ENCODE measurements at places on chromosomes 16 and 17.
A peak's percentile ranks its signal among the peaks of the same experiment; 100 is the strongest.

- no peaks in the 10 kb centered on the region for H3K27me3 ChIP-seq
- H3K36me3 ChIP-seq, result no peaks in the 10 kb centered on the region
- H3K27ac ChIP-seq, result peak overlapping the region; percentile 79
- peak; percentile 62 for DNase-seq
Measured at GRCh38 chr17:1078831-1079561, 82.1 kb downstream of the TIMM22 start.

DNA sequence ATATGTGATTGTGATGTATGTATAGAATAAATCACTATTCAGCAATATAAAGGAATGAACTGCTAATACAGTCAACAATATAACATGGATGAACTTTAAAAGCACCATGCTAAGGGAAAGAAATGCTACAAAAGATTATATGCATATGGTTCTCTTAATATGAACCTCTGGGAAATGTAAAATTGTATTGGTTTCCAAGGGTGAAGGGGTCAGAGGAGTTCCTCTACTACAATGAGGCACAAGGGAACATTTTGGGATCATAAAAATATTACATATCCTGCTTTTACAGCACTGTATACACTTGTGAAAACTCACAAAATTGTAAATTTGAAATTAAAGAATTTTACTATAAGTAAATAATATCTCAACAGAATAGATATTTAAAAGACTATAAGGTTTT, 111.4 kb downstream of the CA10 start:
- H3K27me3 ChIP-seq, result no peaks in the 10 kb centered on the region
- no peaks in the 10 kb centered on the region for H3K36me3 ChIP-seq
- H3K27ac ChIP-seq, result no peak overlapping the region
- DNase-seq, result no peak
- H3K4me3 ChIP-seq, result no peak overlapping the region
- no peaks in the 10 kb centered on the region for H3K4me1 ChIP-seq

DNA sequence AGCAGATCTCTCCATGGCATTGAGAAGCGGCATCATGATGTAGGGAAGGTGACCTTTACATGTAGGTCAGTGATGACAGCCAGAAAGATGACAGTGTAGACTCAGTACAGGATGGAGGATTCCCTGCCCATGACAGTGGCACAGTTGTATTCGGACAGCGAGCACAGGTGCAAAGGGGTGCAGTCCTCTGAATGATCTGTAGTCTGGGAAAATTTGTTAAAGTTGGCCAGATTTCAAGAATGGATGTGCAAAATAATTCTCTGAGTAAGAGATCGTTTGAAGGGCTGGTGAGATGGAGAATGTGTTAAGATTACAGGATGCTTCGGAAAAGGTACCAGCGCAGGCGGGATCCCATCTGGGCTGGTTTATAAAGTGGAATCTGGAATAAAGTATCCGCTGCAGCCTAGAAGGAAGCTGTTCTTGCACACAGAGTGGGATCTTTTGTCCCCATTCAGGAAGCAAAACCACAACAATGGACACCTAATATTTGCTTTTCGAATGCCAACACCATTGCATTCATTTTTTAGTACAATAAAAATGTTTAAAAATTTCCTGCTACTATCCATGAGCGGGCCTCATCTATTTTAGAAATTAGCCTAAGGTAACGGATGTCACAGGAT, 101.2 kb downstream of the RPTOR start:
- DNase-seq, result no peak
- H3K36me3 ChIP-seq, result no peaks in the 10 kb centered on the region
- H3K4me1 ChIP-seq, result peaks cover 25% of the 10 kb centered on the region
- no peak overlapping the region for H3K27ac ChIP-seq

GRCh38 chr16:7372095-7372494, 39.5 kb downstream of the RBFOX1 start:
- H3K4me1 ChIP-seq, result peaks cover 10% of the 10 kb centered on the region
- no peak overlapping the region for H3K27ac ChIP-seq
- DNase-seq, result no peak

DNA sequence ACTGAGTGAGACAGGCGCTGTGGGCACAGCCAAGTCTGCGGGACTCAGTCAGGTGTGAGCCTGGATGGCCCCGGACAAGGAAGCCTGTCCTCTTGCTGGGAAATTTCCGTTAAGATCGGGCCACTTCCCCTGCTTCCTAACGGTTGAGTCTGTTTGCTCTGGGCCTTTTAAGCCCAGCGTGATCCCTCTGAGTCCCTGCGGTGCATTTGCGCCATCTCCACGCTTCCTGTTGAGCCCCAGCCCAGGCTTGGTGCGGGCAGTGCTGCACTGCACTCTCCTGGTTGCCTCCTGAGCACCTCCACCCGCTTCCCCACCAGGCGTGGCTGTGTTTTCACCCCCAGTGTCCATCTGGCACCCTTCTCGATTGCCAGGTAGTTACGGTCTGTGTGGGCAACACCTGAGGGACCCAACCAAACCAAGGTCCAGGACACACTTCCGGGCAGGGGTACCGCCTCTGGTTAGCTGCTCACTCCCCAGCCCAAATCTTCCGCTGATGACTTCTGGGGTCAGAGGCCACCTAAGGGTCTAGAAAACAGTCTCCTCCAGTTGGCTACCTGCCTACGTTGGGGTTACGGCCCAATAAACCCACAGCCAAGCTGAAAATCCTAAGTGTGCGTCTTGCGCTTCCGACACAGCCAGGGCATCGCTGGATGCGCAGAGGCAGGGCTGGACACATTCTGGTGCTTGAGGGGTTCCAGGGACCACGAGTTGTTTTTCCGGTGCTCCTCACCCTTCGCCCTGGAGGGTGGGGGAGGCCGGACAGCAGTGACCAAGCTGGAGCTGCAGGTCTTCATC, 1.4 kb upstream of the SLC25A10 start:
- H3K36me3 ChIP-seq, result no peaks in the 10 kb centered on the region
- no peaks in the 10 kb centered on the region for H3K27me3 ChIP-seq
- DNase-seq, result no peak
- no peak overlapping the region for H3K4me3 ChIP-seq

DNA sequence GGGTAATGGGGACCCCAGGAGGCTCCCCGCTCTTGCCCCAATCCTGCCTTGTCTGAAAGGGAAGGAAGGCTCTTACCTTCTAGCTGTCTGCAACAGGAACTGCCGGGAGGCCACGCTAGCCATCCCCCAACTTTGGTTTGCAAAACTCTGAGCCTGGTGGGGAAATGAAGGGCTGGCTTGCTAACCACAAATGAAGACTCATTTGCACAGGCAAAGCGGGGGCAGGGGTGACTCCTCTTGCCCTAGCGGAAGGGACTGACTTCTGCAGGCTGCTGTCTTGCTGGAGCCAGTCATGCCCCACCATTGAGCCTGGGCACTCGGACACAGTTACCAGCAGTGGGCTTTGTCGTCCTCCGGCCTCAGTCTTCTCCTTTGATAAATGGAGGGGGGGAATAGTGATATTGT, 52.6 kb downstream of the PLCG2 start:
- H3K4me3 ChIP-seq, result no peak overlapping the region
- H3K27ac ChIP-seq, result peak overlapping the region; percentile 88
- DNase-seq, result peak; percentile 43
- no peaks in the 10 kb centered on the region for H3K4me1 ChIP-seq

DNA sequence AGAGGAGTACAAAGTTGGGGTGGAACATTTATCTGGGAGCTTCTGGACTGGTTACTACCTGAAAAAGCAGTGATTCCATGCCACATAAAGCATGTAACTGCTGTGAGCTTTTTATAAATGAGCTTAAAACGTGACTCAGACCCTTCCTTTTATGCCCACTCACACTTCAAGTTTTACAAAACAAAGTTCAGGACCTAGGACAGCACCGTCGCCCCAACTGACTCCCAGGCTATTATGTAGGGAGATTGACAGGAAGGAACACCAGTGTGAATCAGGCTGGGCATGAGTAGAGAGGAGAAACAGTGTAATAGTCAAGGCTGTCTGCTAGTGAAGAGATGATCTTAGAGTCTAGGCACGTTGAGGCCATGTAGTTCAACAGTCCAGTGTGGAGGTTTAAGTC, 91.6 kb upstream of the DNAH9 start:
- DNase-seq, result no peak
- H3K4me3 ChIP-seq, result no peak overlapping the region
- no peak overlapping the region for H3K27ac ChIP-seq
- no peaks in the 10 kb centered on the region for H3K27me3 ChIP-seq
- H3K36me3 ChIP-seq, result no peaks in the 10 kb centered on the region

Measured in heart right ventricle (tissue), 16 donors.